Stomach (tissue), 19 donors: ENCODE measurements at places on chromosomes 16 and 17.

GRCh38 chr16:56266641-56267607, 75.6 kb downstream of the GNAO1 start:
- H3K36me3 ChIP-seq: no peaks in the 10 kb centered on the region
- H3K27ac ChIP-seq: no peak overlapping the region
- DNase-seq: no peak
- no peaks in the 10 kb centered on the region for H3K27me3 ChIP-seq

- no peaks in the 10 kb centered on the region for H3K36me3 ChIP-seq
- H3K27me3 ChIP-seq: no peaks in the 10 kb centered on the region
- peak overlapping the region; percentile 63 for H3K27ac ChIP-seq
- no peak for DNase-seq
- H3K4me1 ChIP-seq: peaks cover 48% of the 10 kb centered on the region
Measured at GRCh38 chr16:56298116-56298515, 106.8 kb downstream of the GNAO1 start.

DNA sequence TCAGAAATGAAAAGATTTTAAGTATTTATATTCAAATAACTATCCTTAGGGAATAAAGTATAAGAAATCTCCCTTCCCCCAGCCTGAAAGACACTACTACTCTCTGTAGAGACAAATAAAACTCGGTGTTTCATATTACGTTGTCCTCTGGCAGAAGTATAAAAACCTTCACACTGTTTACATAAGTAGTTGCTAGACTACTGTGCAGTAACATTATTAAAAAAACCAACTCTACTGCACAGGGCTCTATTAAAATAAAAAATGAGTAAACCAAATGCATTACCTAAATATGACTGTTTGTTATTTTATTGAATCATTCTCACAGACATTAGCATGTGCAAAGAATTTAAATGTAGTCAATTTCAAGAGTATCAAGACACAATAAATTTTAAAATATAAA, 67.4 kb downstream of the MED13 start:
- peaks cover 34% of the 10 kb centered on the region for H3K4me1 ChIP-seq
- H3K27me3 ChIP-seq: no peaks in the 10 kb centered on the region
- H3K4me3 ChIP-seq: no peak overlapping the region
- no peak overlapping the region for H3K27ac ChIP-seq
- peak; percentile 45 for DNase-seq

GRCh38 chr17:66737524-66737923, 97.4 kb upstream of the CACNG5 start:
- no peak overlapping the region for H3K27ac ChIP-seq
- no peaks in the 10 kb centered on the region for H3K4me1 ChIP-seq
- H3K4me3 ChIP-seq: no peak overlapping the region
- DNase-seq: peak; percentile 91

DNA sequence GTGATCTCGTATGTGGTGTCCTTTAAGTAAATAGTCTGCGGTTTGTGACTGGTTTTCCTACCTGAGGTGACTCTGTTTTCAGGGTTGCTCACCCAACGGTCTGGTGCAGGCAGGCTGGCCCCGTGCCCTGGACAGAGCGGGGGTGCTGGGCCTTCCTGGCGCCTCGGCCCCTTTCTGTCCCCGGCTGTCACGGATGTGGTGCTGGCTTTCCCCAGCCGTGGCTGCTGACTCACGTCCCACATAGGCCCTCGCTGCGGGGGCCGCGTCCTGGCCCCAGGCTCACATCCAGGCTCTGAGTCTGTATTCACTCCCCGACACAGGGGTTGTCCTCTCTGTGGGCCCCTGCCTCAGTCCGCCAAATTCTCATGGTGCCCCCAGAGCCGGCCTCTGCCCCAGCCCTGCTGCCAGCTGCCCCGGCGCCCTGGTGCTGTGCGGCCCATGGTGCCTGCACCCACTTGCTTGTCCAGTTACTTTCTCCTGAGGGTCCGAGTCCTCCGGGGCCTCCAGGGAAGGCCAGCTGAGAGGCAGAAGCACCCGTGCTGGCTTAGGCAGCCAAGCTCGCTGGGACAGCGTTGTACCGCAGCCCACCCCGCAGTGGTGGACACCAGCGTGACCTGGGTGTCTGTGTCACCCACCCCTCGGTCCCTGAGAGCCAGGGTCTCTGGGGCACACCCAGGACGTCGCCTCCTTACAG, 5.9 kb downstream of the CHMP6 start:
- H3K4me3 ChIP-seq: no peak overlapping the region
- peaks cover 57% of the 10 kb centered on the region for H3K36me3 ChIP-seq
- H3K27me3 ChIP-seq: peaks cover 9% of the 10 kb centered on the region
- H3K4me1 ChIP-seq: peaks cover 10% of the 10 kb centered on the region
- DNase-seq: no peak

- H3K4me1 ChIP-seq: no peaks in the 10 kb centered on the region
- no peak for DNase-seq
- H3K36me3 ChIP-seq: no peaks in the 10 kb centered on the region
- no peak overlapping the region for H3K27ac ChIP-seq
- no peaks in the 10 kb centered on the region for H3K27me3 ChIP-seq
- H3K4me3 ChIP-seq: no peak overlapping the region
Measured at GRCh38 chr17:37829592-37830123, 84.8 kb upstream of the HNF1B start.

GRCh38 chr16:74450236-74450635, 29.0 kb upstream of the CLEC18B start:
- no peak overlapping the region for H3K4me3 ChIP-seq
- H3K36me3 ChIP-seq: peaks cover 25% of the 10 kb centered on the region
- peaks cover 15% of the 10 kb centered on the region for H3K4me1 ChIP-seq
- H3K27me3 ChIP-seq: no peaks in the 10 kb centered on the region
- no peak for DNase-seq

GRCh38 chr17:49358641-49359247, 3.3 kb downstream of the ZNF652 start:
- H3K4me3 ChIP-seq: no peak overlapping the region
- H3K4me1 ChIP-seq: peaks cover 30% of the 10 kb centered on the region
- H3K27me3 ChIP-seq: no peaks in the 10 kb centered on the region

DNA sequence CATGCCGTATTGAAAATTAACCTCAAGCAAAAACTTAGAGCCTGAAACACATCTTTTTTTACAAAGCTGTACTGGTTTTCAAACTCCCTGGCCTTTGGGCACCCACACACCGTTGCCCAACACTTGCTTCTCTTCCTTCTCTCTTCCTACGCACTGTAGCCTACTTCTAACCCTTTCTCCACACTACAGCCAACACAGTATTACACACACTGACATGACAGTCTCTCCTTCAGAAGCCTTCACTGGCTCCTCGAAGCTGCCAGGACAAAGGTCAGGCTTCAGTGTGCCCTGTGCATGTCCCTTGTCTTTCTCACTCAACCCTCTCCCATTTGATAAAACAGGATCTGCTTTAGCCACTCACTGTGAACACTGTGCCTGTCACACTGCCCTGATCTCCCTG, 8.0 kb downstream of the FANCA start:
- no peaks in the 10 kb centered on the region for H3K36me3 ChIP-seq
- no peaks in the 10 kb centered on the region for H3K27me3 ChIP-seq
- no peak overlapping the region for H3K27ac ChIP-seq
- no peak for DNase-seq
- no peaks in the 10 kb centered on the region for H3K4me1 ChIP-seq
- no peak overlapping the region for H3K4me3 ChIP-seq

GRCh38 chr16:22077700-22078313, 14.5 kb upstream of the VWA3A start:
- H3K4me1 ChIP-seq: peaks cover 11% of the 10 kb centered on the region
- H3K27ac ChIP-seq: no peak overlapping the region
- no peaks in the 10 kb centered on the region for H3K36me3 ChIP-seq
- peak; percentile 74 for DNase-seq
- H3K4me3 ChIP-seq: no peak overlapping the region
- H3K27me3 ChIP-seq: no peaks in the 10 kb centered on the region

DNA sequence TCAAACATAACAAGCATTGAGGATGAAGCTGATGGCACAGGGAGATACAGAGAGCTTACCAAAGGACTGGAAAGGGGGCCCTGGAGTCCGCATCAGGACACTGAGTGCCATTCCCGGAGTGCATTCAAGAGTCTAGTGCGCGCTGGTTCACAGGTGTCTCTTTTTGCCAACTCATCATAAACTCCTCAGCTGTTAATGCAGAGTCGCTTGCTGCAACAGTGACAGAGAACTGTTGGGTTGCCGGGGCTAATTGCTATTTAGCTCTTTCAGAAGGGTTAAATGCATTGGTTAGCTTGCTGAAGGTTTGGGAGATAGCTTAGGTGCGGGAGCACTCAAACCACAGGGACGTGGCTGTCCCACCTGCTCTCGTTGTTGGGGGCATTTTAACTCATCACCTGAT, 1091.6 kb upstream of the EEF2KMT start:
- no peak overlapping the region for H3K4me3 ChIP-seq
- H3K27ac ChIP-seq: no peak overlapping the region
- H3K27me3 ChIP-seq: no peaks in the 10 kb centered on the region

DNA sequence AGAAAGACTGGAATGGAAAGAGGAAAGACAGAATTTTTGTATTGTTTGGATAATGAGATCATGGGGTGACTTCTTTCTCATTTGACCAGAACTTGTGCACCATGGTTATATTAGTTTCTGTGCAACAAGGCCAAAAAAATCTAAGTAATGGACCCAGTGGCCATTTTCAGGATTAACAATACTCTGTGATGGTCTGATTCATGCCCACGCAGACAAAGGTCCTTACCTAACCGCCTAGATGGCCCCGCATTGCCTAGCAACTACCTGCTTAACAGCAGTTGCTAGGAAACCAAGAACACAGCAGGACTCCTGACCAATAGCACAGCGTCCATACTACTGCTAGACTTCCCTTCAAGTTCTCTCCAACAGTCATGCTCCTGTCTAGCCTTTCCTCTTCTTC, 22.4 kb downstream of the MIS12 start:
- no peak overlapping the region for H3K27ac ChIP-seq
- DNase-seq: no peak
- no peaks in the 10 kb centered on the region for H3K4me1 ChIP-seq
- H3K36me3 ChIP-seq: no peaks in the 10 kb centered on the region
- H3K4me3 ChIP-seq: no peak overlapping the region
- H3K27me3 ChIP-seq: no peaks in the 10 kb centered on the region

- no peak overlapping the region for H3K4me3 ChIP-seq
- H3K36me3 ChIP-seq: peaks cover 45% of the 10 kb centered on the region
- DNase-seq: peak; percentile 40
- H3K27ac ChIP-seq: no peak overlapping the region
Measured at GRCh38 chr16:71479420-71479819, 9.7 kb downstream of the ZNF19 start.

GRCh38 chr16:83681381-83681956, 126.3 kb upstream of the HSBP1 start:
- no peak overlapping the region for H3K4me3 ChIP-seq
- no peaks in the 10 kb centered on the region for H3K4me1 ChIP-seq
- no peaks in the 10 kb centered on the region for H3K27me3 ChIP-seq
- DNase-seq: no peak
